ENCODE measurements at places on chromosomes 12 and 14. TPM values are rescaled to one million over a fixed set of nuclear protein-coding genes. Genes with fewer than 3 reads are reported as not detected.

DNA sequence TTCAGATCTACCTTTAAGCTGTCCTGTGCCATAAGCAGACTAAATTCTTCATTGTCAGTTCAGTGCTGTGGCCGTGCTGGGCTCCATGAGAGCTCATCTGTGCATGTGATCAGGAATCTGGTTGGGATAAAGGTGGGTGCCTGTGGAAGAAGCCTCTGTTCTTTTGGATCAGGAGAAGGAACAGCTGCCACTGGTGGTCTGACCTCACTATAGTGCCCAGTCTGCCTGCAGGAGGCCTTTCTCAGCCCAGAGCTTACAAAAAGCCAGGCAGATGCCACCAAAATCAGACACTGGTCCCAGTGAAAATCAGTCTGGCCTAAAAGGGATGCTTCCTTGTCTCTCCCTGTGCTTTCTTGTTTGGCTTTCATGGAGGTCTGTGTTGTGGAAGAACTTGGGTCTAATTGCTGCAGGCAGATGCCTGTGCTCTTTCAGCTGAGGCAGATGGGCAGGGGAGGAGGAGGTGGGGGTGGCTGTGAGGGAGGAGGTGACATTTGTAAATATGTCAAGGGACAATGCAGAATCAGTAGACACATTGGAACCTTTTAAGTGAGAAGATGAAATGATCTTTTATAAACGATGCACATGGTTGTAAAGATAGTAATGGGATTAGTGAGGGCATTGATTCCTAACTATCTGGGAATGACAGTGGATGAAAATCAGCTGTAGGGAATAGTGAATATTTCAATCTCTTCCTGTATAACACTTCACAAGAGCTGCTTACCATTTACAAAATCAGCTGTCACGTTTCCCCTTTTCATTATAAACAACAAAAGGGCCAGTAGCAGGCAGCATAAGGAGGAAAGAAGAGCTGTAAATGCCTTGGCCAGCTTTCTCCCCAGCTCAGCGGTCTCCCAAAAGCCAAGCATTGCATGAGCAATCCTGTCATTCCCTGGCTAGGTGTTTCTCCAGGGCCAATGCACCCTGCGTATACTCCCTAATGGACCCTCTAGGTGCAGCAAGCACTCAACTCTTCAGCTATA is 44.6 kb downstream of the CACNA2D4 start:
- H3K27me3 ChIP-seq: no peaks in the 10 kb centered on the region
- H3K27ac ChIP-seq: no peak overlapping the region
- no peaks in the 10 kb centered on the region for H3K4me1 ChIP-seq
- DNase-seq: no peak
- H3K36me3 ChIP-seq: no peaks in the 10 kb centered on the region
- no peak overlapping the region for H3K4me3 ChIP-seq

- no peak overlapping the region for H3K4me3 ChIP-seq
- no peaks in the 10 kb centered on the region for H3K36me3 ChIP-seq
- no peaks in the 10 kb centered on the region for H3K4me1 ChIP-seq
- no peaks in the 10 kb centered on the region for H3K27me3 ChIP-seq
- H3K27ac ChIP-seq: no peak overlapping the region
- no peak for DNase-seq
These were observed 863.3 kb downstream of the C12orf50 start for GRCh38 chr12:87165733-87166375.

DNA sequence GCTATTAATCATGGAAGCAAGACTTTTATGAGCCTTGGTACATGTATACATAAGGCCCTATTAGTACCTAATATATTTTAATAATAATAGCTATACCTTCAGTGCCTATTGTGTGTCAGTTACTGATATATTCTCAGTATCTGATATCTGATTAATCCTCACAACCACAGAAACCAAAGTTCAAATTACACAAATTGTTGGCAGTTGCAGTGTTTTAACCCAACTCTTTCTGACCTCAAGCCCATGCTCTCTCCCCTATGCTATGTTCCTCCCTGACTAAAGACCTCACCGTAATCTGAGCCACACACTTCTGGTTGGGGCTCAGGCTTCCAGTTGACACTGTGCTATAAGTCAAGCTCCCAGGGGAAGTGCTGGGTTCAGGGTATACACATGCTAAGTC is 214.4 kb downstream of the SPTSSA start:
- DNase-seq: no peak
- H3K4me3 ChIP-seq: no peak overlapping the region
- H3K4me1 ChIP-seq: no peaks in the 10 kb centered on the region
- H3K27me3 ChIP-seq: no peaks in the 10 kb centered on the region

PPM1H gene
- total RNA-seq: 7.2 TPM

KLHL33 gene
- total RNA-seq: 0.17 TPM

All from liver (tissue), 10 donors.